ENCODE measurements at places on chromosomes 1 and 21. TPM values are rescaled to one million over a fixed set of nuclear protein-coding genes. Genes with fewer than 3 reads are reported as not detected.

DNA sequence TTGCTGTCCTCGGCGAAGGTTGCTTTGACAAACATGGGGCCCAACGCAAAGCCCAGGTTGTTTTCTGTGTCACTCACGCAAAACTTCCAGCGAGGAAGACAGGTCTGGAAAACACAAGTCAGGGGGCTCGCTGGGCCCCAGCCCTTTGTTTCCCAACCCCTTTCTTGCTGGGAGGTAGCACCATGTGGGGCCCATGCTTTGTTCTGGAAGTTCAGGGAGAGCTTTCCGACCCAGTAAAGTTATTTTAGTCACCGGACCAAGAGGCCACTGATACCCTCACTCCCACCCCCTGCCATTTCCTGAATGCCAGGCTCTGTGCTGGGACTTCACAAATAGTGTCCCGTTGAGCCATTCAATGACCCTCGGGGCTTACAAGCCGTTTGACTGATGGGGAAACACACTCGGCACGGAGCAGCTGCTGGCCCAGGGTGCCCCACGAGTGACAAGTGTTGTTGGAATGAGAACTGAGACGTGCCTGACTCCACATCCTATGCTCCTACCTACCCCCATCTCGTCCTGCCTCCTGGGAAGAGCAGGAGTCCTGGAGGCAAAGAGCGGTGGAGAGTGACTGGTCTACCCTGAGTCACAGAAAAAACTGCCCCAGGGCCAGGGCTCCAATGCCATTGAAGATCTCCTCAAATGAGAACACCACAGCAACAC is 52.0 kb downstream of the ECE1 start:
- no peak for DNase-seq
- no peaks in the 10 kb centered on the region for H3K36me3 ChIP-seq
- no peak overlapping the region for H3K4me3 ChIP-seq
- H3K27me3 ChIP-seq: no peaks in the 10 kb centered on the region
- peak overlapping the region; percentile 39 for H3K27ac ChIP-seq
- peaks cover 23% of the 10 kb centered on the region for H3K4me1 ChIP-seq

- peaks cover 8% of the 10 kb centered on the region for H3K4me1 ChIP-seq
- H3K27me3 ChIP-seq: peaks cover 3% of the 10 kb centered on the region
- H3K36me3 ChIP-seq: peaks cover 2% of the 10 kb centered on the region
- no peak overlapping the region for H3K4me3 ChIP-seq
- H3K27ac ChIP-seq: no peak overlapping the region
Observed at GRCh38 chr21:36654796-36655325, 44.1 kb upstream of the SIM2 start.

DNA sequence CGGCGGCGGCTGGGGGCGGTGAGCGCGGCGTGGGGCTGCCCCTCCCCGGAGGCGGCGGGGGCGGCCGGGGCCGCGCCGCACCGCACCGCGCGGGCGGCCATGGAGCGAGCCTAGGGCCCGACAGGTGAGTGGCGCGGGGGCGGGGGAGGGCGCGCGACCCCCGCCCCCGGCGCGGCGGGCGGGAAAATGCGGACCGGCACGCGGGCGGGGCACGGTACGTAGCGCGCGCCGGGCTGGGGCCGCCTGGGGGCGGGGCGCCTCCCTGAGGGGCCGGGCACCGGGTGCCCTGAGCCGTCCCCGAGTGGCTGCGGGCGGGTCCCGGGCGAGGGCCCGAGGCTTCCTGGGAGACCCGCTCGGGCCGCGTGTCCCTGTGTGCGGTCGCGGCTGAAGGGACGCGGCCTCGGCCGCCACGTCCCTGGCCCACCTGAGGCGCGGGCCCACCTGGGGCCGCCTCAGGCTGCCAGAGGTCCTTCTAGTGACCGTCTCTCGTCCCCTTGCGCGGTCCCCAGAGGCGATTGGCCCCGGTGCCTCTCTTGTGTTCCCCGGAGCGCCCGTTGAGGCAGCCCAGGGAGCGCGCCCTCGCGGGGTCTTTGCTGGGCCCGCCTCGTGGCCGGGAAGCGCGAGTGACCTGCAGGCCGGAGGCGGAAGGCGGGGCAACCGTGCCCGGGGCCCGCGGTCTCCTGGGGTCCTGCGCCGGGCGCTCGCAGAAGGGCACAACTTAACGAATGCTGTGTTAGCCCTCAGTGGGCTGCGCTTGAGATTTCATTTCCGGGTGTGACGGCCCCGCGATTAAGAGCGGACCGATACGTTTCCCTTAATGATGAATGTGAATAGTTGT is 500 bp downstream of the FAM20B start:
- peaks cover 30% of the 10 kb centered on the region for H3K4me1 ChIP-seq
- H3K4me3 ChIP-seq: peak overlapping the region; percentile 93
- peaks cover 5% of the 10 kb centered on the region for H3K27me3 ChIP-seq
- no peaks in the 10 kb centered on the region for H3K36me3 ChIP-seq
- H3K27ac ChIP-seq: peak overlapping the region; percentile 46
- peak; percentile 62 for DNase-seq

DNA sequence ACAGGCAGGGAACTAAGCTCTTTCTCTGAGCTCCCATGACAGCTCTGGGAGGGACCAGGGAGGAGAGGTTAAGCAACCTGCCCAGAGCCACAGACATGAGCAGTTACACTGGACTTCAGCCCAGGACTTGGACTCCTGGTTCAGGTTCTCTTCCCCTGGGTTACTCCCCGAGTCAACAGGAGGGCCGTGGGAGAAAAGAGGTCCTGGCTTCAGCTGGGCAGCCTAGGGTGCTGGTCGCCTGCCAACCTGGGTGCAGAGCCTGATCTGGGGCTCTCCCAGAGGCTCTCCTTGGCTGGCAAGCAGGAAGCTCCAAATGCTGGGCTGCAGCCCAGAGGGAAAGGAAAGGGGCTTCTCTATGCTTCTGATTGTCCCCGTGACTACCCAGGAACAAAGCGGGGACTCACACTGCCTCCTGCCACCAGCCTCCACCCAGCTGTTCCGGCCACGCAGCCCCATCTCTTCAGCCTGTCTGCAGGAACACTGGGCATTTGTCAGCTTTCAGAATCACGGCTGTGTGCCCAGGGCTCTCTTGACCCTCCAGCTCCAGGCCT is 141.8 kb downstream of the HIVEP3 start:
- H3K4me1 ChIP-seq: peaks cover 5% of the 10 kb centered on the region
- H3K27ac ChIP-seq: no peak overlapping the region
- DNase-seq: no peak

DNA sequence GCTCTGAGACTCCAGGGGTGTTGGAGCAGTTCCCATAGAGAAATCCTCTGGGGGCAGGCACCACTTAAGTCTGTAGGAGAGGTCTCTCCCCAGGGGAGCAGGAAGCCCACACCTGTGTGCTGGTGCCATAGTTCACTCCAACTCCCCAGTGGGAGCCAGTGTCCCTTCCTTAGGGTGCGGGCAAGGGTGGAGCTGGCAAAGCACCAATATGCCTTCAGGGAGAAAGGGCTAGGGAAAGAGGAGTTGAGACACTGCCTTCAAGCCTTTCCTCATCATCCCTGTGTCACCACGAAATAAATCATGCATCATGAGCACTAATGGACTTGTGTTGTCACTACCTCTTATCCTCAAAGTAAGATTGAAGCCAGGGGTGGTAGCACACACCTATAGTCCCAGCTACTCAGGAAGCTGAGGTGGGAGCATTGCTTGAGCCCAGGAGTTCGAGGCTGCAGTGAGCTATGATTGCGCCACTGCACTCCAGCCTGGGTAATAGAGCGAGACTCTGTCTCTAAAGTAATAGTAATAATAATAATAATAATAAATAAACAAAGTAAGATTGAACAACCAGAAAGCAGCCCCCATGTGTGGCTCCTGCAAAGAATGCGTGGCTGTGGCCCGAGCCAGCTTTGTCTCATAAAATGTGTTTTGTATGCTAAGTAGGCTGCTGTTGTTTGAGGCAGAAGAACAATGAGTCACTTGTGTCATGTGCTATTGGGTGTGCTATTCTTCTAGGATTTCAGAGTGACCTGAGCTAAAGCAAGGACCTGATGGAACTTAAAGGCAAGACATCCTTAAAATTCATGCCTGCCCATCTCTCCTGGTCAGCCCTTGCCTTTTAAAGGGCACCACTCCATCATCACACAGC is 6.7 kb upstream of the TIE1 start:
- H3K27me3 ChIP-seq: no peaks in the 10 kb centered on the region
- H3K36me3 ChIP-seq: no peaks in the 10 kb centered on the region

- peaks cover 4% of the 10 kb centered on the region for H3K36me3 ChIP-seq
- peaks cover 13% of the 10 kb centered on the region for H3K27me3 ChIP-seq
- DNase-seq: peak; percentile 16
- peak overlapping the region; percentile 38 for H3K4me3 ChIP-seq
Observed at GRCh38 chr1:8955406-8955805, 9.7 kb downstream of the CA6 start.

PGBD5 gene
- 19.7 TPM for total RNA-seq

GRCh38 chr1:64172458-64172983 is 30.9 kb upstream of the UBE2U start:
- no peaks in the 10 kb centered on the region for H3K4me1 ChIP-seq
- no peaks in the 10 kb centered on the region for H3K27me3 ChIP-seq
- DNase-seq: no peak
- H3K27ac ChIP-seq: no peak overlapping the region
- peaks cover 25% of the 10 kb centered on the region for H3K36me3 ChIP-seq
- H3K4me3 ChIP-seq: no peak overlapping the region

GJA5 gene
- total RNA-seq: 1.2 TPM

DNA sequence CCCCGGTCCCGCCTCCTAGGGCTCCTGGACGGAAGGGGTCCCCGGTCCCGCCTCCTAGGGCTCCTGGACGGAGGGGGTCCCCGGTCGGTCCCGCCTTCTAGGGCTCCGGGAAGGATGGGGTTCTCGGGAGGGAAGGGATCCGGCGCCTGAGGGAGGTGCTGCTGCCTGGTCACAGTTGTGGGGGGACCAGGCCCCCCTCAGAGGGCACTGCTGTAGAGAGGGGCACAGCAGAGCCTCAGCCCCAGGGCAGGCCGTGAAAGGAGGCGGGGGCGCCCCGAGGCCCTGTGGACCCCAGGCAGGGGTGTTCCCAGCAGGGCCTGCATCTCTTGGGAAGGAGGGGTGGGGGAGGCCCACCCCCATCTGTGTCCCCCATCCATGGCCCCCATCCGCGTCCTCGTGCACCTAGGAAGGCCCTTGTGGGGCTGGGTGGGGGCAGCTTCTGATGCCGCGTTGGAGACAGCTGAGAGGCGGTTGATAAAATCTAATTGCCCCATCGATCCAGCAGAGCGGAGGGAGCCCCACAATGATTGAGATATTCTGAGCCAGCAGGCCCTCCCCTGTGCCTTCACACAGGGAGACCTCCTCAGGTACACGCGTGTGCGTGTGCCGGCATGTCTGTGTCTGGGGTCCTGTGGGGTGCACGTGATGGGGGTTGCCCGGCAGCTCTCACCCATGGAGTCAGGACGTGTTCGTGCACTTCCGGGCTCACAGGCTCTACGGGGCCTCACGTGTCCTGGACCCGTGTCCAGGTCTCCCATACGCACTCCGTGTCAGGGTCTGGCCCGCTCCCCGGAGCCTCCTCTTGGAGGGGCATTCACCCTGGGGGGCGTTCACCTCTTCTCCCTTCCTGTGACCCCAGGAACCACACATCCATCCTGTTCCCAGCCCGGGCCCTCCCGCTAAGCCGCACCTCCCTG is 12.9 kb downstream of the SAMD11 start:
- no peak for DNase-seq
- H3K36me3 ChIP-seq: no peaks in the 10 kb centered on the region
- no peak overlapping the region for H3K4me3 ChIP-seq

- peaks cover 24% of the 10 kb centered on the region for H3K27me3 ChIP-seq
- no peak overlapping the region for H3K27ac ChIP-seq
Observed at GRCh38 chr1:20411196-20411980, 74.6 kb downstream of the CAMK2N1 start.

RIMKLA gene
- 2.7 TPM for total RNA-seq

- DNase-seq: no peak
- no peaks in the 10 kb centered on the region for H3K36me3 ChIP-seq
- H3K27me3 ChIP-seq: peaks cover 14% of the 10 kb centered on the region
- no peak overlapping the region for H3K27ac ChIP-seq
Observed at GRCh38 chr1:84912726-84913554, 19.9 kb upstream of the LPAR3 start.

All from neural crest cell (in vitro differentiated cells).